NCI-H1092 (cell line): ENCODE measurements at places on chromosomes 3 and 15.

- no peak for DNase-seq
These were observed 59.1 kb upstream of the SPRED1 start for GRCh38 chr15:38193496-38193895.

DNA sequence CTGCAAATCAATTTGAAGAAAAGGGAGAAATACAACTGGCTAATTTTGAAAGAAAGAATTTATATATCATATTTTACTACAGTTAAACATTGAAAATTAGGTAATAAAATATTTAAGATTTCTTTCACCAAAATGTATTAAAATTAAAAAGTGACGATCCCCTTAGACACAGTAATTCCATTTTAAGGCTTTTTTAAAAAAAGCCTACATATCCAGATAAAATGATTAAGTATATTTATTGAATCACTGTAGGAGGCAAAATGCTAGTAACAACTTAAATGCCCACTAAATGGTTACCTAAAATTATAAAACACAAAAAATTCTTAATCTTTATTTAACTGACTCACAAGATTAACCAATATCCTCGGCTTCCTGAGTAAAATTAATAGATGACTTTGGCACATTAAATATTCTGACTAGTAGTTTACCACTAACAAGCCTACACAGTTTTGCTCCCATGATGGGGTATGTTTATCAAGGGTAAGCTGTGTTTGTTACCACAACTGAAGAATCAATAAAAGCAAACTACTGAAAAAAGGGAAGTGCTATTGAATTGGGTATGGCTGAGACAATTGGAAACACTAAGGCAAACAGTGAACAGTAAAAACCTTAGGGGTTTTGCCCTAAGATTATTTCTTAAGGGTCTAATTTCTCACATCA is 28.4 kb downstream of the ANKRD28 start:
- no peak for DNase-seq

- peak; percentile 67 for DNase-seq
These were observed 14.4 kb upstream of the MRPS22 start for GRCh38 chr3:139329364-139329850.

GRCh38 chr3:74559261-74559660 is 55.2 kb downstream of the CNTN3 start:
- DNase-seq = no peak

DNA sequence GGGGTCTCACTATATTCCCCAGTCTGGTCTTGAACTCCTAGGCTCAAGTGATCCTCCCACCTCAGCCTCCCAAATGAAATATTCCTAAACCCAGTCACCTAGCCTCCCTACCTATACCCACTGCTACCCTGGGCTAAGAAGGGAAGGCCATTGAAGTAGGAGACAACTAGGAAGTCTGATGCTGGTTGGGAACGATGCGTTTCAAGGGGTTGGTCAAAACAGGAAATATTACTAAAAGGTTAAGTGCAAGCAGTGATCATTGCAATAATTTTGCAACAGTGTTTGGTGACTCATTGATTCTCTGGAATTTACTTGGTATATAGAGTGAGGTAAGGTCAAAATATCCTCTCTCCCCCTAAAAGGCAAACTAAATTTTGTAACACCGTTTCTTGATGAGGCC is 4.6 kb upstream of the UQCRC1 start:
- DNase-seq = no peak

DNA sequence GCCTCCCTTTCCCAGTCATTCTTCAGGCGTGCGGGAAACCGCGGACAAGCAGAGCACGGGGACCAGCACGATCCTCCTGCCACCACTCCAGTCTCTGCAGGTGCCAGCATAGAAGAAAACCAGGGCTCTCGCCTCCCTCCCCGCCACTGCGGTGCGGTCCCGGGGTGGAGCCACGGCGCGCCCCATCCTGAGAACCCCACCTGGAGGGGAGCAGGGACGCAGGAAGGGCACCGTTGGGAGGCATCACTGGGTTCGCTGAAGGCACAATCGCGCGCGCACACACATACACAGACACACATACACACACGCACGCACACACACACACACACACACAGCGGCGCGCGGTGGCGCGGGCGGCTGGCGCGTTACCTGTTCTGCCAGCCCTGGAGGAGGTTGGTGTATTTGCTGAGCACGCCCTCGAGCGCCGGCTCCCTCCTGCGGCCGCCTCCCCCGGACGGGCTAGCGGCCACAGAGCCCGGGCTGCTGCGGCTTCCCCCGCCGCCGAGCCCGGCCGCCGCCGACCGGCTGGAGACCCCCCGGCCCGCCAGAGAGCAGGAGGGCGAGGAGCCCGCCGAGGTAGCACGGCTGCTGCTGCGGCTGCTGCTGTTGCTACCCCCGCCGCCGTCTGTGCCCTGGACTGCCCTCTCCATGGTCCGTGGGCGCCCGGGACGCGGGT is 394 bp downstream of the OSBPL10 start:
- peak; percentile 10 for DNase-seq

DNA sequence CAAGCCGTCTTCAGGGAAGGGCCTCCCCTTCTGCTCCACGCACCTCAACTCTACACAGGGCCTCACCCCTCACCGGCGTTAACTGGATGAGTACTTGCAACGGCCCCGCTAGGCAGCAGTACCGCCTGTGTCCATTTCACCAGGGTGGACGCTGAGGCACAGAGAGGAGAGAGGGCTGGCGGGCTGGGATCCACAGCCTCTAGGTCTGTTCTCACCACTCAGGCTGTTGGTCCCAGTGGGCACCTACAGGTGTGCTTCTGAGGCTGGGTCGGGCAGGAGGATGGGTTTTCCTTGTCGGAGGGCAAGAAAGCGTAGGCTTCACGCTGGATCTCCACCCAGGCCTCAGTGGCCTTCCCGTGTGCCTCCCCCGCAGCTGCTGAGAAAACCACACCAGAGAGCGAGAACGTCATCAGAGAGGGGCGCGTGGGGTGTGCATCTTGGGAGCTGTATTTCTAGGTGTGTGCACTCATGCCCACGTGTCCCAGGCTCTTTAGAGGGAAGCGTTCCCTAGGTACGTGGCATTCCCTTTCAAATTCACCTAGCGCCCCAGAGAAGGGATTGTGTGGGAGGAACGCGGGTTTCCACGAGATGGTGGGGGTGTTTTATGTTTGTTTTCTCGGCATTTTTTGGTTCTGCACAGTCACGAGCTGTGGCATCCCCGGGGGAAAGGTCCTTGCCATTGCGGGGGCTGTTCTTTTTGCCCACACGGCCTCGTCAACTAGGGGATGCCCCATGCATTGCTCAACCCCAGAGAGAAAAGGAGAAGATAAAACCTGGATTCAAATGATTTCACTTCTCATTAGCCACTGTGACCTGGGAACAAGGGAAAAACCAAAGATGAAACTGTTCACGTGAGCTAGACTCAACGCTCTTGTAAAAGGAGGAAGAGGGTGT is 67.7 kb downstream of the MGLL start:
- no peak for DNase-seq

DNA sequence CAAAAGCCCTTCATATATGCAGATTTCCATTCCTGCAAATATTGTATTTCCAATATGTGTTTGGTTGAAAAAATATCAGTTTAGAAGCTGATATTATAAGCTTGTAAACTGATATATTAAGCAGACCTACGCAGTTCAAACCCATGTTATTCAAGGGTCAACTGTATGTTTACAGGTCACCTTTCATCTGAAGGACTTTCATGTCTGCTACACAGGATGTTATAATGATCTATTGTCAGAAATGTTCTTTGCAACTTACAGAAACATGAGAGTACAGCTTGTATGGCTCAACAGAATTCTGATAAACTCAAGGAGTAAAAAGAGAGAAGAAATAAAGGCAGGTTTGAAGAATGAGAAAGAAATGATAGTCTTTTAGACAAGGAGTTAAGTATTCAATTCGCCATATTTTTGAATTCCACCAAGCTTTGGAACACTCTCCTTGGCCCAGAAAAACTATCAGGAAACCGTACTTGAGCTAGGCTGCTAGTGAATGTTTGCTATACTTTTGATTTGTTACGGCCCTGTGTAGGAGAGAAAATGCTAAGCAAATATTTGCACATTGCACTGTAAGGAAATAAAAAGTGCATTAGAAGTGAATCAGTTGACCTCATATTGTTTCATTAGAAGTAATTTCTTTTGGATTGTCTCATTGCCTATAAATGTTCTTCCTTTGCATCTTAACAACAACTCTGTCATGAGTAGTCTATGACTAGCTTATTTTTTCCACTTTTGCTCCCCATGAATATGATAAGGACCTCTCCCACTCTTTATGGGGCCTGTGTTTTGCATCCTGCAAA is 81.2 kb downstream of the NEK11 start:
- DNase-seq = no peak

GRCh38 chr3:161388855-161389254 is 17.5 kb upstream of the SPTSSB start:
- no peak for DNase-seq

DNA sequence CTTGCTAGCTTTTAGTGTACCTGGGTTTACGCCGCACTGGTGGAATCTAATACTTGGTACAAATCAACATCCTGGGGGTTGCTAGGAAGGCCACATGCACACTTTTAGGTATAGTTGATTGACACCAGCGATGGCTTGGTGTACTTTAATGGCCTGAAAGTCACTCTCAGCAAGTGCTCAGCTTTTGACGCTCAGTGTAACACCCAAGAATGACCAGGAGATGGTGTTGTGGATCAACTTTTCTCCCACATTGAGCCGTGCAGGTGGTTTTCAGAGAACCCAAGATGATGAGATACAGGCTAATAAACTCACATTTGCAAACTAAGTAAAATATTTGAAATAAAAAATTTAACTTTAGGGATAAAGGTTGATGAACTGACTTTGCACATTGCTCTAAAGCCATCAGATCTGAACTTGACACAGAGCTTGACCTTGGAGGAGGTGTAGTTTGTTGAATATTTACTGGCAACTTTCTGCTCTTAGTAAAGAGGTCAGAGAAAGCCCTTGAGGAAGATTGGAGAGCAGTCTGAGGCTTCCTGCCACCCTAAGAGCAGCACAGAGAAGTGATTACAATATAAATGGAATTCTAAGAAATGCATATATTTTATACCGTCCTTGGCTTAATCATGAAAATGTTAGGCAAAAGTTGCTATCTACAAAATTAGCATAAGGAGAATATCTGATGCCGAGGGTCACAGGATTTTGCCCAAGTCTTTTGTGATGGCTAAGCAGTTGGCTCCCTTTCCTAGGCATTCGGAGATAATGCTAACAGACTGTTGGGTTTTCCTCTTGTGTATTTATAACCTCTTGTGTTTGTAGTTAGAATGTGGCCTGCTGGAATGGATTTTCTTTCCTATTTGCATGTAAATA is 143.4 kb upstream of the RASGRP1 start:
- no peak for DNase-seq

- DNase-seq = no peak
These were observed 770.3 kb downstream of the PDCD6IP start for GRCh38 chr3:34568766-34569165.

DNA sequence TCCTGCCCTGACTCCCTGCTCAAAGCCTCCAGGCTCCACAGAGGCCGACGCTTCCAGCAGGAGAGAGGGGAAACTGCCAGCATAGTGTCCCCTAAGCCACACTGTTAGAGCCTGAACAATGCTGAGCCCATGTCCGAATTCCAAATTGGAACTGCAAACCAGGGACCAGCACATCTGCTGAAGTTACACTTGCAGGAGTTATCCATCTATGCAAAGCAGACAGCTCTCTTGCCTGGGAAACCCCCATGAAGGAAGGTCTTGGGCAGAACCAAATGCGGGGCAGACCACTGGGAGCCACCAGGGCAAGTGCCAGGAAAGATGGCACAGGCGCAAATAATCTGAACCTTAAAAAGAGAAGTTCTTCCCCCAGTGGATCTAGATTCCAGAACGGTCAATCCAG is 625 bp downstream of the LRRC15 start:
- no peak for DNase-seq

DNA sequence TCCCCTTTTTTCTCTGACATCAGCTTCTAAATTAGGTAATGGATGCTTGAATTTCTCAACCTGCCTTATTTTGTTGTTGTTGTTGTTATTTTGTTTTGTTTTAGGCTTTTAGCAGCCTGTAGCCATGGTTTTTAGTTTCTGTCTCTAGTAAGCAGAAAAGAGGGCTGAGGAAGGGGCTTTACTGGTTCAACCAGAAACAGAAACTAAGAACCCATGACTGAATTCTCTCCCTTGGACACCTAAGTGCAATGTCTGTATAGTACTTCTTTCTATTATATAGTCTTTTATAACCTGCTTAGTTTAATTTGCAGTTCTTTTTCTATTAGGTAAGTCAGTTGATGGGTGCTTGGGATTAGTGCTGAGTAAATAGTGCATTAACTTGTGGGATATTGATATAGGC is 129.0 kb downstream of the BBX start:
- DNase-seq = no peak

GRCh38 chr3:146746190-146746589 is 141.0 kb upstream of the PLSCR5 start:
- DNase-seq = no peak

- no peak for DNase-seq
These were observed 68.0 kb downstream of the ATP2B2 start for GRCh38 chr3:10437272-10437994.

DNA sequence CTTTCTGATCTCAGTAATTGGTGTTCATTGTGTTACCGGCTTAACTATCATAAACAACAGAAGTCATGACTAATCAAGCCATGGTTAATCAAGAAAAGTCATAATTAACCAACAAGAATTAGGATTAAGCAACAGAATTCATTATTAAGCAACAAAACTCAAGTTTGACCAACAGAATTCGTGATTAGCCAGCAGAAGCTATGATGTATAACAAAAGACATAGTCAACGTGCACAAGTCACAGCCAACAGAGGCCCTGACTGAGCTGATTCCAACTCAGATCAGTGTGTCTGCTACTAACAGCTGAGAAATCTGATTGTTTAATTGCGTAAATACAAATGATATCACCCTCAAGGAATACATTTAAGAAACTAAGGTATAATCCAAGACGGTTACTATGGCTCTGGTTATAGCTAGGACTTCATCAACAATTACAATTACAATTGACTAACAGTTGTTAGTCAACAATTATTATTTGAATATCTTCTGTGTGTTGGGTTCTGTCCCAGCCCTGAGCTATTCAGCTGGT is 67.7 kb downstream of the RARB start:
- no peak for DNase-seq

DNA sequence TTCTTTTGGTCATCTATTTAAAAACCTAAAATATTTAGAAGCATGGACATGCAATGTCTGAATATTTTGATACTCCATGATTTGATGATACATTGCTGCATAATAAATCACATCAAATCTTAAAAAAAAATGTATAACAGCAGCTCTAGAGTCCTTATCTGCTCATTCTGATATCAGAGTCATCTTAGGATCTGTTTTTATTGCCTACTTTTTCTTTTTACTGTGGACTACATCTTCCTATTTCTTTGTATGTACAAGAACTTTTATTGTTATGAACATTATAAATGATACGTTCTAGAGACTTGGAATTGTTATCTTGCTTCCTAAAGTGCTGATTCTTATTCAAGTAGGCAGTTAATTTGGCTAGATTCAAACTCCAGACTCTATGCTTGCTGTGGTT is 72.7 kb downstream of the IQCH start:
- no peak for DNase-seq

DNA sequence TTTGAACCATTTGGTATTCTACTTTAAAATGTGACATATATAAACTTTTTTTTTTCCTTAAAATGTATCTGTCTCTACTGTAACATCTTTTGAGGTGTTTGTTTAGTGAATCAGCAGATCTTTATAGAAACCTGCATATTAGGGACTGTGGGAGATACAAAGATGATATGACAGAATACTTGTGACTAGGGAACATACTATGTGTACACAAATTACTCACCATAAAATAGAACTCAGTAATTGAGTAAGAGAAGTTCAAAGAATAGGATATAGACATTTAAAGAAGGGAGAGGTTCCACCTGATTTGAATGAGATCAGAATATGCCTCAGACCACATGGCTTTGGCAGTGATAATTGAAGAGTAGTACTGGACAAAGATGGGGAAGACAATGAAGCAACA is 47.9 kb downstream of the ATP2C1 start:
- DNase-seq = no peak

GRCh38 chr3:9781978-9782603 is 10.2 kb downstream of the TADA3 start:
- no peak for DNase-seq
